ENCODE measurements at places on chromosomes 6 and 20.

DNA sequence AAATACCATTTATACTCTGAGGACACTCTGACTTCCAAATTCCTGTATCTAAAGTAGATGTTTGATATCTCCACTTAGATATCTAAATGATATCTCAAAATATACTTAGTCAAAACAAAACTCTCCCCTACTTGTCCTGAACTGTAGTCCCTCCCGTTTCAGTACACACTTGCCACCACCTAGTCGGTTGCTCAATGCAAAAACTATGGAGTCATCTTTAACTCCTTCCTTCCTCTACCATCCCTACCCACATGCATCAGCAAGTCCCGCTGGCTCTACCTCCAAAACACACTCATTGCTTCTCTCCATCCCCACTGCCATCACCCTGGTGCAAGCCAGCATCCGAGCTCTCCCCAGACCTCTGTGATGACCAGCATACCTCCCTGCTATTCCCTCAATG is 13.2 kb downstream of the STX7 start:
- DNase-seq = no peak

- no peak for DNase-seq
These were observed 27.1 kb upstream of the EMILIN3 start for GRCh38 chr20:41393705-41394066.

DNA sequence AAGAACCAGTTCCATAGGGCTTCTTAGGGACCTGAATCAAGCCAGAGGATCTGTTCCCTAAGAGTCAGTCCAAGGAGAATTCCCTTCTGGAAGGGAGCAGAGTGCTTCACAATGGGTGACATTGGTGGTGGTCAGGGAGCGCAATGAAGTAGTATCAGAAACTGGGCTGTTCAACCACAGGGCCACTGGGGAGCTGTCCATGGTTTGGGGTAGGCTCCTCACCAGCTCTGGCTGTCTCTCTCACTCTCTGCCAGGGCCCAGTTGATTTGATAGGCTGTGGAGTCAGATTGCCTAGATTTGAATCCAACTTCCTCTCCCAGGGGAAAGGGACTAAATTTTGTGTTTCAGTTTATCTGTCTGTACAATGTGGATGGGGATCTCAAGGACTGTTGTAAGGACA is 36.7 kb upstream of the CHD6 start:
- DNase-seq = no peak

DNA sequence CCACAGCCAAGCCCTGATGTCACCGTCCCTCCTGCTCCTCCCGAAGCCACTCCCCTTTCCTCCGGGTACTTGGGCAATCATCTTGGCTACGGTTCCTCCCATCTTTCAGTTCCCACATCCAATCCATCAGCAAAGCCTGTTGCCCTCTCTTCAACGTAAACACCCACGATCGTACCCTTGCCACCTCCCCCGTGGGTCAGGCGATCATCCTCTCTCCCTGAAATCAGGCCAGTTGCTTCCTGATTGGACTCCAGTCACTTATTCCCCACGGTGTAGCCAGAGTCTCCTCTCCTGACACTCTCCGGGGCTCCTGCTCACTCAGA is 44.5 kb downstream of the SULF2 start:
- no peak for DNase-seq

- DNase-seq = no peak
These were observed 20.4 kb upstream of the BPIFB1 start for GRCh38 chr20:33262658-33263065.

DNA sequence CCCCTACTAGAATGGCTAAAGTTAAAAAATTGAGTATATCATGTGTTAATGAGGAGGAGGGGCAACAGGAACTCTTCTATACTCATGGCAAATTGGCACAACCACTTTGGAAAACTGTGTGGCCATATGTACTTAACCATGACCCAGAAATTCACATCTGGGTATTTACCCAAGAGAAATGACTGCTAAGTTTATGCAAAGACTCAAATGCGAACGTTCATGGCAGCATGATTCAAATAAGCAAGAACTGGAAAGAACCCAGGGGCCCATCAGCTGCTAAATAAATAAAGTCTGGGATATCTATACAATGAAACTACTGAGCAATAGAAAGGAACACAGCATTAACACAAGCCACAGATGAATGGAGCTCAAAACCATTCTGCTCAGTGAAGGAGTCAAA is 107.6 kb downstream of the MYLK4 start:
- DNase-seq = no peak

DNA sequence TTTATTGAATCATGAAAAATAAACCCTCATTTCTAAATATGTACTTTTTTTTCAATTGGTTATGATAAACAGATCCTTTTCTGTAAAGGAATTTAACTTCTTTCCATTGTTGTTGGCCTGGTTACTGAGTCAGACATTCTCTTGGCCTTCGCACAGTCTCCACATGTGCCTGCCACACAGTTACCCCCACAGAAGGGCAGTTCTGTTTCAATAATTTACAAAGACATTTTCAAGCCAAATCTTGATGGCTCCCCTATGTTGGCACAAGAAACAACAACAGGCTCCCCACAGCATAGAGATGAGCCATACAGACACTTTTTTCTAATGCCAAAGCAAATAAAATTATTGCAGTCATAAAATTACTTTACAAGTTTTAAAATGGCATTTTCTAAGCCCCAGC is 55.6 kb upstream of the BEND6 start:
- no peak for DNase-seq

- DNase-seq = no peak
These were observed 66.3 kb downstream of the CEP162 start for GRCh38 chr6:84161190-84161589.

GRCh38 chr20:37938181-37938750 is 35.3 kb downstream of the VSTM2L start:
- no peak for DNase-seq

- DNase-seq = no peak
These were observed 58.0 kb upstream of the MYL9 start for GRCh38 chr20:36483209-36483918.

DNA sequence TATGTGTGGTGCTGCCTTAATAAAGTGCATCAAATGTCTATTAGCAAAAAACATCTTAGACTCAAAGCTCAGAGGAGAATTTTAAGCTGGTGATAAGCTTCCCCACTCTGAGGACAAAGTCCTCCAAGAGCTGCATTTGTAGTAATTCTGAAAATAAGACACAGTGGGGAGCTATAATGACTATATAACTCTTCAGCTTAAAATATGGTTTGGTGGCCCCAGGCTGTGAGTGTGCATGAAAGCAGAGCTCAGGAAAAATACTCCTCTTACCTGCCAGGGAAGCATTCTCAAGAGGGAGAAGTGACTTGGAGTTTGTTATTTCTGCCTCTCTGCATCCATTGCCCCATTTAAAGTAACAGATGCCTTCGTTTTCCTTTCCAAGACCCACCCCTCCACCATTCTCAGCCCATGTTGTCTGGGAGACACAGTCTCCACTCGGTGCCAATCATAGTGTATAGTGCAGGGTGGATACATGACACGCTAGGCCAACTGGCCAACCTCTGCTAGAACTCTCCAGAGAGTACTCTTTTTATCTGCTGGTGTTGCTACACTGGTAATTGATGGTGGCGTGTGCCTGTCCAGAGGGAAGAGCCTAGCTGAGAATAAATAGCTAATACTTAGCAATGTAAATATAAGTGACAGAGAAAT is 229.2 kb downstream of the PHF3 start:
- DNase-seq = no peak

DNA sequence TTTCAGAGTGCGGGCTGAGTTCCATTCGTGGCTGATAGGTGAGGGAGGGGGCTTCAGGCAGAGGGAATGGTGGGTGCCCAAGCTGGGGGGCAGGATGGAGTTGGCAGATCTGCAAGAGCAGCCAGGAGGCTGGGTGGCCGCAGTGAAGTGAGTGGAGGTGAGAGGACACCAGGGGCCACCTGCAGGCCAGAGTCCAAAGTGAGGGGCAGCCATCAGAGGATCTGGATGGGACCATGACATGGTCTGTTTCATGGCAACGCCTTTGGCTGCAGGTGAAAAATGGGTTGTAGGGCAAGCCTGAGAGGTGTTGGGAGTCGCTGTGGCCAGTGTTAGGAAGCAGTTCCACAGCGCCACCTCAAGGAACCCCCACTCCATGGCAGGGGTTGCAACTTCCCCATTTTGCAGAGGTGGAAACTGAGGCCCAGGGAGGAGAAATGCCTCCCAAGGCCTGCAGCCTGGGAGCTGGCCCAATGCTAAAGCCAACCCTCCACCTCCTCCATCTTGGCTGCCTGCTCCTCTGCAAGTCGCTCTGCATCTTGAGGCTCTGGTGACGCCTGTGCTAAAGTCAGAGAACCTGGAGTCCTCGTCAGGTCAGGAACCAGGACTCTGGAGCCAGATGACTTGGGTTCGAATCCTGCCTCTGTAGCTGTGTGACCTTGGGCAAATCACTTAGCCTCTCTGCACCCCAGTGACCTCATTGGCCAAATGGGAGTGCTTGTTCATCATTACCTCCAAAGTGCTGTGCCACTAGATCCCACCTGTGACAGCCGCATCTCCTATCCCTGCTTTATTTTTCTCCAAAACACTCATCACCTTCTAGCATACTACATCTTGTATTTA is 153.8 kb downstream of the CEBPB start:
- no peak for DNase-seq

DNA sequence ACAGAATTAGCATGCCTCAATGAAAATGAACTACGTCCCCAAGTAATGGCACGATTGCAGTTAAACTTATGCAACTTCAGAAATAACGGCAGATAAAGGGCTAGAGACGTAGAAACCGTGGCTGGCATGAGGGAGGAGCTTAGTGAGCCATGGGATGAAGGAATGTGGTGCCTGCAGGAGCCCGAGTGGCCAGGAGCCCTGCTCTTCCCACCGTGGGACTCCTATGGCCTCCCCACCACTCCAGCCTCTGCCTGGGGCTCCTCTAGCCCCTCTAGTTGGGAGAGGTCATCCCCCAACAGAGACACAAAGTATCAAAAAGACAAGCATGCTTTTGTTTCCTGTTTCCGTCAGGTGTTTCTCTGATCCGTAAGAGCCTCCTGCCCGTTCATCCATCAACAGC is 75.1 kb upstream of the BHLHE23 start:
- DNase-seq = no peak

DNA sequence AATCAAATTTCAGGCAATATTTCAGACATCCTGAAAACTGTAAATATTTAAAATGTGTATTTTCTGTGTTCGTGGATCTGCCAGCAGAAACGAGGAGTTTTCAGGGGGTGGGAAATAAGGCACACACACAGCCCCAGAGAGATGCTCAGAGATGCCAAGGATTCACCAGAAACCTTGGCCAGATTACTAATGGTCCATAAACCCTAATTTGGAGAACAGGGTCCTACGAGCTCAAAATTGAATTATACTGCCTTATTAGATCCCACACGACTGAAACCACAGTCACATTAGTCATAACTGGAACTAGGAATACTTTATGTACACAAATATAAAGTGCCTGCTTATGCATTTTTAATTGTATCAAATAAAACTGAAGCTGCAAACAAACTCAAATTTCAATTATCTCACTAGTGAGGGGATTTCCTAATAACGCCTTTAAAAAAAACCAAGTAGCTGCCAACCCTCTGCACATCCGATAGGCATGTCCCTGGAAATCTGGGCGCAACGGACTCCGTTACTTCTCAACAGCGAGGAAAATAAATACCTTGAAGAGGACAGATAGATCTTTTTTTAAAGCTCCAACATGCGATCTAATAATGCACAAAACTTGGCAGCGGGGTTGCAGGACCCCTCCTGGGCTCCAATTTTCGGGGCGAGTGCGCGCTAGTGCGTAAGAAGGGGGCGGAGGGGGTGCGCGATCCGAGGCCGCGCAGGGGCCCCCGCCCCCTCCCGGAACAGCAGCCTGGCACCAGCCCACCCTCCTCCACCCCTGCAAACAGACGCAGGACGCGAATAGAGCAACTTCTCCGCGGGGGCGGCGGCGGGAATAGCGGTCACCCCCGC is 897 bp downstream of the CHD6 start:
- DNase-seq = no peak

- no peak for DNase-seq
These were observed 73.7 kb downstream of the GMDS start for GRCh38 chr6:2171728-2172127.

- no peak for DNase-seq
These were observed 147.3 kb upstream of the BMP5 start for GRCh38 chr6:56022678-56023077.

- no peak for DNase-seq
These were observed 5.3 kb downstream of the HLA-B start for GRCh38 chr6:31351401-31352309.

- no peak for DNase-seq
These were observed 200.3 kb upstream of the FAM83B start for GRCh38 chr6:54646069-54646950.

- DNase-seq = no peak
These were observed 96.4 kb downstream of the BANF2 start for GRCh38 chr20:17796091-17796563.

DNA sequence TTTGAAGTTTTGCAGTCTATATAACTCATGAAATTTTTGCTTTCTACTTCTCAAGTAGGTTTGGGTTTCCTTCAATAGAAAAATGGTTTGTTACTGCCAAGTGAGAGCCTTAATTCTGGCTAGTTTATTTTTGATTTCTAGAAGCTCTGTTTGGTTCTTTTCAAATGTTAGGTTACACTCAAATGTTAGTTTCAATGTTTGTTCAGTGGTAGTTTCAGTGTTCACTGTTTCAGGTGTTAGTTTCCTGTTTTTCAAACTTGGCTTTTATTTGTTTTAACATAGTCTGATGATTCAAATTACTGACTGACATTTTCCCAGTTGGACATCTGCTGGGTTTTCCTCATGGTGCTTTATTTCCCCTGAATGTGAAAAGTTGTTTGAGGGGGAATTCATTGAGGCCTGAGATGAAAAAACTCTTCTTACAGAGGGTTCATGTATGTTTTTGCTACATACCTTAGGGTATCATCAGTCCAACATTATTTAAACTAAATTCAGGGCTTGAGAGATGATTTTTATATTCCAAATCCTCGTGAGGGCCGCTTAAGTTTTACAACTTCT is 189.0 kb downstream of the JARID2 start:
- DNase-seq = no peak

DNA sequence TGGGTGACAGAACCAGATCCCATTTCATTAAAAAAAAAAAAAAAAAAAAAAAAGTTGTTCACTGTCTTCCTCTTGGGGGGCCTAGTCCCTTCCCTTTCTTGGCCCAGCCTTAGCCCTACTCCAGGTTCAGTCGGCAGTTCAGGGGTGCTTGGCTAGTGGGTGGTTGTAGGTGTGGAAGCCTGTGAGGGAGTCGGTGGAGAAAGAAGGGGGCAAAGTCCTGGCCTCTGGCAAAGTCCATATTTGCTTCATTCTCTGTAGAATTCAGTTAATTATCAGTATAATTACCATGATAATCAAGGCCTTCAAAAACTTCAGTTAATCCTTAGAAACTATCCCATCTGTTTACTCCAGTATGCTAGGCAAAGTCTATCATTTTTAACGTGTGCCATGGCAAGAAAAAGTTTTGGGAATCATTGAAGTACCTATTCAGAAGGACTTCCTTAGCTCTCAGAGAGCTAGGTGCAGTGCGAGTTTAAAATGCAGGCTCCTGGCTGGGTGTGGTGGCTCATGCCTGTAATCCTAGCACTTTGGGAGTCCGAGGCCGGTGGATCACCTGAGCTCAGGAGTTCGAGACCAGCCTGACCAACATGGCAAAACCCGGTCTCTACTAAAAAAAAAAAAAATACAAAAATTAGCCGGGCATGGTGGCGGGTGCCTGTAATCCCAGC is 205.7 kb upstream of the ARG1 start:
- no peak for DNase-seq

GRCh38 chr20:15316556-15316955 is 979.1 kb upstream of the FLRT3 start:
- DNase-seq = no peak

- DNase-seq = no peak
These were observed 45.6 kb upstream of the SPDEF start for GRCh38 chr6:34601706-34602105.

All from hematopoietic multipotent progenitor cell treated with erythropoietin and hydrocortisone succinate and interleukin-3 and kit ligand, for 17 days (in vitro differentiated cells).